ENCODE measurements at places on chromosomes 11 and 22.
A peak's percentile ranks its signal among the peaks of the same experiment; 100 is the strongest.

GRCh38 chr11:88315981-88316441 lies 21.5 kb downstream of the CTSC start:
- DNase-seq, result no peak

- no peak for DNase-seq
These were observed 66.9 kb downstream of the SCN3B start for GRCh38 chr11:123587559-123587958.

DNA sequence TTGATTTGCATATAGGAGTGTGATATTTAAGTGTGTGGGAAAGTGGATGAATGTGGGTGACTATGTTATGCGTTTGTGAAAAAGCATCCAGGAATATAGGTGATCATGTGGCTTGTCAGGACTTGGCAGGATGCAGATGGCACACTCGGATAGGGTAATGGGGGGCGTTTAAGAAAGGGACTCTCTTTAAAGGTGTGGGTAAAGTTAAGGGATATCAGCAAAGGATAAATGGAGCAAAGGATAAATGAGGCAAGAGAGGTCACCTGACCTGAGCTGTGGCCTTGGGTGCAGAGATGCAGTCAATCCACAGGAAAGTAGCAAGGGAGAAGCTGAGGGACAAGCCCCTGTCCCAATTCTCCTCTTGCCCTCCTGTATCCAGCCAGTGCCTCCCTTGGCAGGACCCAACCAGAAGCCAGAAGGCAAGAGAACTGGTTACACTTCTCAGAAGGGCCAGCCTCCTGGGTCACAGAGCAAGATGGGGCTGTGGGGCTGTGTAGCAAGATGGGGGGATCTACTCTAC lies 47.5 kb upstream of the GRAMD1B start:
- no peak for DNase-seq

DNA sequence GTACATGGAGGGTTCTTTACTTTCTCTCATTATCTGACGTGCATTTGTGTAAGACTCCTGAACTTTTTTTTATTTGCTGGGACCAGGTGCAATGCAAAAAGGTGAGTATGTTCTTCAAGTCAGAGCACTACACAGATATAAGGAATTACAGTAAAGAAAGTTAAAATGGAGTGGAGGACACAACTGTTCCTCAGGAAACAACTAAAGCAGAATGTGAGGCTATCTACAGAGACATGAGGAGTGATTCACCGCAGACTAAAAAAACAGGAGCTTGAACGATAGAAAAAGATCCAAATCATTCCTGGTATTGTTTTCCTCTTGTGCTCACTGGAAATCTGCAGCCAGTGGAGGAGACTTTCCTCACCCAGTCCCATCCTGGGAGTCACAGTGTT lies 106.2 kb downstream of the ABTB2 start:
- no peak for DNase-seq

DNA sequence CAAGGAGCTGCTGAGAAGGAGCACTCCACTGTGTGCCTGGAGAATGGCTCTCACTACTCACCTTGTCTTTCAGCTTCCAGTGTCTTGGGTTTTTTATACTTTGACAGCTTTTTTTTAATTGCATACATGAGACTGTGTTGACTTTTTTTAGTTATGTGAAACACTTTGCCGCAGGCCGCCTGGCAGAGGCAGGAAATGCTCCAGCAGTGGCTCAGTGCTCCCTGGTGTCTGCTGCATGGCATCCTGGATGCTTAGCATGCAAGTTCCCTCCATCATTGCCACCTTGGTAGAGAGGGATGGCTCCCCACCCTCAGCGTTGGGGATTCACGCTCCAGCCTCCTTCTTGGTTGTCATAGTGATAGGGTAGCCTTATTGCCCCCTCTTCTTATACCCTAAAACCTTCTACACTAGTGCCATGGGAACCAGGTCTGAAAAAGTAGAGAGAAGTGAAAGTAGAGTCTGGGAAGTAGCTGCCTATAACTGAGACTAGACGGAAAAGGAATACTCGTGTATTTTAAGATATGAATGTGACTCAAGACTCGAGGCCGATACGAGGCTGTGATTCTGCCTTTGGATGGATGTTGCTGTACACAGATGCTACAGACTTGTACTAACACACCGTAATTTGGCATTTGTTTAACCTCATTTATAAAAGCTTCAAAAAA lies 72.6 kb downstream of the NCAPD3 start:
- DNase-seq, result no peak

GRCh38 chr11:76664578-76665061 lies 5.9 kb downstream of the LRRC32 start:
- peak; percentile 40 for DNase-seq

DNA sequence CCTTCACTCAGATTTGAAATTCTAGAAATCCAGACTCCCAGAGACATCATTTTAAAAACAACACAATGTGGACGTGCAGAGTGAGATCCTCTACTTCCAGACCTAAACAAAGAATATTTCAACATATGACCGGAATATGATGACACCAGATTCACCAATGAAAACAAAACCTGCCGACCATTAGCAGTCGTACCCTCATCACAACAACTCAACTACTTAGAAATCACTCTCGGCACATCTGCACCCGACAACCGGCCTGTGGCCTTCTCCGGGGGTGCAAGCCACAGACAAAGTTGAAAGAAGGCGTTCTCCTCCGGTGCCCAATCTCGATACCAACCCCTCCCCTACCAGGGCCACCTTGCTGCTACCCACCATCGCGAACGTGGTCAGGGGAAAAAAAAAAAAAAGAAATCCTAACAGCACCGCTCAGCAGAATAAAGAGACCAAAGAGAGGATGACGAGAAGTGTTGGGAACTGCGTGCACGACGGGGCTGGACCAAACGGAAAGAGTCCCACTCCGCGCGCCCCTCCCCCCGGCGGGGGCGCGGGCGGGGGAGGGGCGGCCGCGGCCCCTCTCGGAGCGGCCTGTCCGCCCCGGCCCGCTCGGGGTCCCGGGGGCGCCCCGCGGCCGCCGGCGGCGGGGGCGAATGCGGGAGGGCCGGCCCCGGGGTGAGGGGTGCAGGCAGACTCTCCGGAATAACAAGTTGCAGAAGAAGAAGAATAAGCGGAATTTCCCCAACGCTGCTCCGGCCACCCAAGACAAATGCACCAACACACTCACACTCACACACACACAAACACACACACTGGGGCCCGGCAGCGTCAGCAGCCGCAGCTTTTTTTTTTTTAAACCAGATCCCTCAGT lies 1.7 kb downstream of the PHF21A start:
- DNase-seq, result peak; percentile 59

DNA sequence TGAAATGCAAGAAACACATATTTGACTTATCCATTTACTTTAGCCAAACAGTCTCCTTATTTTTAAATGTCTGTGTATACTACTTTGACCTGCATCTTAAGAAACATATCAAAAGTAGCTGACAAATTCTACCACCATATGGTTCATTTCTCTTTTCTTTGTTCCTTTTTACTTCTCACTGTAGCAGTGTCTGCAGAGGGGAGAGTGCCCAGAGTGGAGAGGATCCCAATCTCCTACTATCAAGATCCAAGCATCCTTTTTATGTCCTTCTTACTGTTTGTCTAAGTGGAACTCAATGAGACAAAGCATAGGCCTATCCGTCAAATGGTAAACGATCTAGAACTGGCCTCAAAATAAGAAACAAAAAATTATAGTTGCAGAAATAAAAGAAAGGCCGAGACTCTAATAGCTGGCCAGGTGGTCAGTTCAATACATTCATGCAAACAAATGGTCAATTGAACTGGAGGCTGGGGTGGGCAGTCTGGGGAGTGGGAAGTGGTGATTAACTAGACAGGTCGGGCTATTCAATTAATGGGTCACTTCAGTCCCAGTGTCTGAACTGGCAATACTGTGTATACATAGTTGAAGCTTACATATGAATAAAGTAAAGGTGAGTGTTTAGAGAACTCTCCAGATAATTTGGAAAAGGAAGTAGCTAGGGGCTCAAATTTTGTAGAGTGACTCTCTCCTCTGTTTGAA lies 149.1 kb downstream of the MAML2 start:
- DNase-seq, result no peak

- no peak for DNase-seq
These were observed 62.9 kb downstream of the LRP5 start for GRCh38 chr11:68375337-68375736.

DNA sequence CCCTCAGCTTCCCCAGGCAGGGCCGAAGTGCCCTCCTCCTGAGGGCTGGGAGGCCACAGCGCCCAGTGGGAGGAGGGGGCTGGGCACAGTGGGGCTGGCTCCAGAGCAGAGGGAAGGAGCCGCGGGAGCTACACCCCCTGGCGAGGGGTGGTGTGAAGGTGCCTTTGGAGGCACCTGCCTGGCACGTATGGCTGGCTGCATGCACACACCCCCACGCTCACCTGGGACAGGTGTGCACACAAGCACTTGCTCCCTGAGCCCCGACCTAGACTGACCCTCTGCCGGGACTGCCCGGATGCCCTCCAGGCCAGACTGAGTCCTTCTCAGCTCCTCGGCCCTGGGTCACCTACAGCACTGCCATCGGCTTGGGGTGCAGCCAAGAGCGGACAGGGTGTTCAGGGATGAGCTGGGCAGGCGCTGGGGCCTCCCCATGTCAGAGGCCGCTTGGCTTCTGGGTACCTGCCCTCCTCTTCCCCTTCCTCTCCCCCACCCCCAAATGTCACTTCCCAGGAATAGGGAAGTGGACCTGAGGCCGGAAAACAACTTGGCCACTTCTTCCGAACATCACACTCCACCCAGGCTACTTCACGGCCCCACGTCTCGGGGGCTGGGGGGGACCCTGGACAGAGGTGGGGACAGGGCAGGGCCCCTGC lies 7.4 kb upstream of the PIM3 start:
- peak; percentile 85 for DNase-seq

DNA sequence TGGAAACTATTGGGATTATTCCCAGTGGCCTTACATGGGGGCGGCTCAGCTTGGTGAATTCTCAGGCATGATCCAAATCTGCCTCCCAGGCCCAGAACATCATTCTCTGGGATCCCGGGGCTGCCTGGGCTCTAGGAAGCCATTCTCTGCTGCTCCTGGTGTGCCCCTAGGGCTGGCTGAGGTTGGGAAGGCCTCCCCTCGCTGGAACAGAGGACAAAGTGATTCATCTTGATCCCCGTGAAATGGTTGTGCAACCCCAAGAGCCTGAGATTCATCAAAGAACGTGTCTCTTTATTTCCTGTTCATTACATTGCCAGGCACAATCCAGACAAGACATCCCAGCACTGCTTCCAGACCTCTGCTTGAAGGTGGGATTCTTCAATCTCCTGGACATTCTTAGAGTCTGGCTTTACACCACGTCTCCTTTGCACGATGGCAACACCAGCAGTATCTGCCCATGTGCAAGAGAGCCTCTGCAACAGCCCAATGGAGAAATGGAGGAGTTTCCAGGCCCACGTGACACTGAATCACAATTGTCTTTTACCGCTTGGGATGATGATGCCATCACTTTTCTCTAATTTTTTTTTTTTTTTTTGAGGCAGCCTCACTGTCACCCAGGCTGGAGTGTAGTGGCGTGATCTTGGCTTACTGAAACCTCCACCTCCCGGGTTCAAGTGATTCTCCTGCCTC lies 52.3 kb downstream of the TST start:
- DNase-seq, result no peak

DNA sequence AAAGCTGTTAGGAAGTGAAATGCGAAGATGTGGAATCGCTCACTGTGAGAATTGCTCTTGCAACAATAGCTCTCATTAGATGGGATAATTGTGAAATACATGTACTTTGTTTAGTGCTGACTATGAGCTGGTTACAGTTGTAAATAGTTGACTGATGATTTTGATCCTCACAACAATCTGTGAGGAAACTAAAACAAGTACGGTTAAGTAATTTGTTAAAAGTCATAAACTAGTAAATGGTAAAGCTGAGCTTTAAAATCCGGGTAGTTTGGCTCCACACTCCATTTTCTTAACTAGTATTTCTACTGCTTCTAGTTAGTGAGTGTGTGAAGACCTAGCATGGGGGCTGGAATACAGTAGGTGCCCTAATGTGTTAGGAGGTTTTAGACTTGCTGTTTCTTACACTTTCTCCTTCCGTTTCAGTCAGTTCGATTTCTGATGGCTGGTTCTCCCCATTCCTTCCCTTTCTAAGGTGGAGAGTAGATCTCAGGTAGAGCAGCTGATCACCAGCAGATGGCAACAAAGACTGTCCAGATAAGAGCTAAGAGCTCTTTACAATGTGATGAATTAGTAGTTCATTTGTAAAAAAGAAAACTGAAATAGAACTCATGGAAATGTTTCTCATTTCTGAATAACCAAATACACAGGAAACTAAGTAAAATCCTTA lies 16.3 kb upstream of the CYP2R1 start:
- DNase-seq, result no peak

DNA sequence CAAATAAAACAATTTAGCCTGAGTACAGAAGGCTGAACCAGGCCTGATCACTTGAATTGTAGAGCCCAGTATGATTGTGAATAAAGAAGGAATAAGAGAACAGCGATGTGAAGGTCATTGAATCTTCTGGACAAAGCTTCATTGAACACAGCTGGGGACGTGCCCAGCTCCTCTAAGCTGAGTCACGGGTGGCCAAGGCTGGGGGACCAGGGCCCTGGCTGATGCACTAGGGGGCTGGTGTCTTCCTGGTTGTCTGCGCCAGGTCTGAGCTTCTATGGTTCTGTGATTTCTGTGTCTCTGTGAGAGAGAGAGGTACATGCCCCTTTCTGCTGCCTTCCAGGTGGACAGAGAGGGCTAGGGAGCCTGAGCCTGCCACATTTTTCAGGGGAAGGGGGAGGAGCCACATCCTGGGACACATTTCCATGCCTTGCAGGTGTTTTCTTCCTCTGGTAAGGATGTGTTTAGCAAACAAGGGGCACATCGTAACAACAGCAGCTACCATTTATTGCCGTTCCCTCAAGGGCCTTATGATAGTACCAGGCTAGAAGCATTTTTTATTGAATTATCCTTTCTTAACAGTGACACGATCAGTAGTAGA lies 135.7 kb downstream of the C11orf91 start:
- DNase-seq, result no peak

DNA sequence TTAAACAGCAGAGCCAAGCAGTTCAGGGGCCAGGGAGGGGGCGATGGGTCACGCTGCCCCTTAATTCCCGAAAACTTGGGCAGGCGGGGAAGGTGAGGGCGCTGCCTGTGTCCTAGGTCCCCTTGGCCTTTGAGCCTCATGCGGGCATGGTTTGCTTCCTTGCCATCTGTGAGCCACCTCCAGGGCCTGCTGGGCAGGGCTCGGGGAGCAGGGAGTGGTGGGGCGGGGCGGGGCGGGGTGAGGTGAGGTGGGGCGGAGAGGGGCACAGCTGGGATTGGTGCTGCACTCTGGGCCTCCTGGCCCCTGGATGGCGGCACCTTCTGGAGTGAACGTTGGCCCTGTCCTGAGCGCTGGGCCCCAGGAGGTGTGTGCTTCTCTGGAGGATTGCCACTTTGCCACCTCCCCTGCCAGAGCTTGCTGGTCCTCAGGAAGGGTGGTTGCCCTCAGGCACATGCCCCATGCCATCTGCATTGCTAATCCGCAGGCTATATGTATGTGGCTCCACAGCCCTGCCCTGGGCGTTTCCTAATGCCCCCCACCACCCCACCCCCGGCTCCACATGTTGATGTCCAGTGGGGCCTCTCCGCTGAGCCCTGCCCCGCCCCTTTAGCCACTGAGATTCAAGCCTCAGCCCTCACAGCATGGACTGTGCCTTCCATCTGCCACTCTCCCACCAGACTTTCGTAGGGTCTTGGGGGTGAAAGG lies 352.5 kb downstream of the TBC1D22A start:
- DNase-seq, result no peak

GRCh38 chr11:100094121-100094865 lies 592.8 kb upstream of the ARHGAP42 start:
- no peak for DNase-seq

Measured in lower lobe of right lung (tissue), 2 donors.